Stimulated activated CD8-positive, alpha-beta memory T cell treated with anti-CD3 and anti-CD28 coated beads, Interleukin-2, amount 100 ng/mL, for 1 hour (primary cell): ENCODE measurements at places on chromosomes 5 and 9.

GRCh38 chr5:61162832-61163567 is 732 bp upstream of the SMIM15 start:
- no peak for DNase-seq

GRCh38 chr5:73459366-73459765 is 10.8 kb upstream of the FOXD1 start:
- DNase-seq, result no peak

GRCh38 chr5:142663246-142663645 is 22.6 kb downstream of the FGF1 start:
- DNase-seq, result no peak

GRCh38 chr5:132962429-132963021 is 909 bp downstream of the AFF4 start:
- DNase-seq, result no peak

DNA sequence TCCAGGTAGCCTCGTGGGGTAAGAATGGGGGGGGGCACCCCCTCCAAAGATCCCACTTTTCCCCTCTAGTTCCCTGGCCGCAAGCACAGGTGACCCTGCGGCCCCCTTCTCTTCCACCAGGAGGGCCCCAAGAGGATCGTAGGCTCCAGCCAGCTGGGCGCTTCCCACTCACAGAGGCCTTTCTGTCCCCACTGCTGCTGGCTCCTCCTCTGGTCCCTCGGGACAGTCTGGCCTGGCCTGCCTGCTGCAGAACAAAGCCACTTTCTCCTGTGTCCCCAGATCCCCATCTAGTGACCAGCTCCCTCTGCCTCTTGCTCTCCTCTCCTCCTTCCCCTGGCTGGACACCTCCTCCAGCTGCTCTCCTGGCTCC is 534 bp upstream of the SAPCD2 start:
- DNase-seq, result no peak

DNA sequence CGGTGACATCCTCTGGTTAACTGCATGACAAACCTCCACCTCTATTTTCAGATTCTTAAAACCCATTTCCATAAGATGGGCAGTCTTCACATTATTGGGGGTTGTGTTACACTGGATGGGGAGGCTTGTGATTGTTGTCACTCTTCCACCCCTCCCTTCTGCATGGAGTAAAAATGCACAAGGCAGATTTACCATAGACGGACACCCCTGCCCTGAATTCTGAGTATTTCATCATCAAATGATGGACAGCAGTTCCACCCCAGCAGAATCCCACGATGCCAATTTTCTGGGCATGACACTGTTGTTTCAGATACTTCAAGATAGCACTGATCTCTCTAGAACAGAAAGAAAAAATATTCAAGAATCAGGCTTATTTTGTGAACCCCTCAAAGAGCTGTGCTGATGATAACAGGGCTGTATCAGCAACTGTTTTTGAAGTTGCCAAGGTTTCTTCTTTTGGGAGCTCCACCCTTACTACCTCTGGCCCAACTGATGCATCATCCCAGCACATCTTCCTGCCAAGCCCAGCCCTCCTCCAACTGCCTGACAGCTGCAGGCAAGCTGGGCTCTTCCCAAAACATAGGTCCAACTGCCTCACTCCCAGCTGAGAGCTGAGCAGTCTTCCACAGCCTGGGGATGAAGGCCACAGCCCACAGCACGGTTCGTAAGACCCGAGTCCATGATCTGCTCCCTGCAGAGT is 21.4 kb downstream of the CMBL start:
- DNase-seq, result no peak

GRCh38 chr5:177428574-177429217 is 2.2 kb downstream of the GRK6 start:
- no peak for DNase-seq

GRCh38 chr5:69300537-69301203 is 31.9 kb downstream of the CCDC125 start:
- DNase-seq, result no peak

DNA sequence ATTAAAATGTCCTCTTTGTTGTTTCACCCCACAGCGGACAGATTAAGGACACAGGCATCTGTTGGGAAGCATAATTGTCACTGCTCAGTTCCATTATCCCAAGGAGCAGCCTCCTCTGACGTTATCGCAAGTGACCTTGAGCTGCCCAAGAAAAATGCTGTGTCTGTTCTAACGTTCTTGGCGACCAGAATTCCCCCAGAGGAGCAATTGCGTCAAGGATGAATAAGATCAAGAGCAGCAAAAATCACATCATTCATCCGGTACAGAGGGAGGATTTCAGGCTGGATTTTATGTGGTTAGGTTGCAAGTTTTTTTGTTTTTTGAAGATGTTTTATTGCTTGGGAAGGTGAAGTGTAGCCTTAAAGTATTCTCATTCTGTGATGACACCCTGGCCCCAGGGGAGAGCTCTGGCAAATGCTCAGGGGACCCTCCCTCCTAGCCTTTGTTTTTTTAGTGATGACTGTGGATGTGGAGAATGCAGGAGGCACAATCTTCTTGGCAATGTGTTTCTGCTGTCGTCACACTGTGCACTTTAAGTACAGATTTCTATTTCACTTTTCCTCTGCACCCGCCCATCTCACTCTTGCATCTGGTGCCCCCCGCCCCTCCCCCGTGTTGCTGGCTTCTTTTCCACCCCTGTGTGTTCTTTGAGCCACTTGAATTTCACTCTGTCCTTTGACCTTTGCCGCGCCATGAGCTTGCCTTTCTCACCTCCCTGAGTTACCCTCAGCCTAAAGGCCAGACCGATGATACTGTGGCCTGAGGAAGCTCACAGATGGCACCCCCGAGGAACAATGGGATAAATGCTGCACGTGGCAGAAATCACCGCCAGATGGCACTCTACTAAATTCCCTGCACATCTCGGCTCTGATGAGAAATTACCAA is 308.5 kb downstream of the RAB3C start:
- peak; percentile 43 for DNase-seq

DNA sequence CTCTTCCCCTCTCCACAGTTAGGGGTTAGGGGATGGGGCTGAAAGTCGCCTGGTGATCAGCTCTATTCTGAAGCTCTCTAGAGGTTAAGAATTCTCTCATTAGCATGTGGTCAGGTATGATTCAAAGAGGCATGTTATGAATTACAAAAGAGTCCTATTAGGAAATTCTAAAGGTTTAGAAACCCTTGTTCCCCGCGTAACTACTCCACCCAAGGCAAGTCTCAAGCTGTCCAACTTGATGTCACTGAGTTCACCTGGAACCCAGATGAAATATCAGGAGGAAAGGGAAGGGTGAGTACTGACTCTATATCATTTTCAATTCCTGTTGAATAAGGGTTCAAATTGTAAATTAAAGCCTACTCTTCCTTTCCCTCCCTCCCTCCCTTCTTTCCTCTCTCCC is 18.1 kb upstream of the RNF145 start:
- DNase-seq, result no peak

GRCh38 chr9:124216474-124217176 is 41.1 kb upstream of the NEK6 start:
- no peak for DNase-seq

DNA sequence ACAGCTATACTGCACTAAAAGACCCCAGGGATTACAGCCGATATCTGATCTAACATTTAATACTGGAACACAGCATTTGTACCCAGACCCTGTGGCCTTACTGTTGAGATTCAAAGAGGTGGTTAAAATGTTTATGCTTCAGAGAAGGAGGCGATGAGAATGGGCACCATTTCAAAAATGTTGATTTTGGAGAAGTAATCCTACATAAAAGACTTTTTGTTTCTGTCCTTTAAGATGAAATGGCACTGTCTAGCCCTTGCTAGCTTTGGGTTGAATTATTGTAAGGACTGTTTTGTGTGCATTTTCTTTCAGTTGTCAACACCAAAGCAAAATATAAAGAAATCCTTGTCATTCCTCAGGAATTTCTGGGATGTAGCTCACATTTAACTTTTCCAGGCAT is 288.5 kb upstream of the ANKH start:
- DNase-seq, result no peak

DNA sequence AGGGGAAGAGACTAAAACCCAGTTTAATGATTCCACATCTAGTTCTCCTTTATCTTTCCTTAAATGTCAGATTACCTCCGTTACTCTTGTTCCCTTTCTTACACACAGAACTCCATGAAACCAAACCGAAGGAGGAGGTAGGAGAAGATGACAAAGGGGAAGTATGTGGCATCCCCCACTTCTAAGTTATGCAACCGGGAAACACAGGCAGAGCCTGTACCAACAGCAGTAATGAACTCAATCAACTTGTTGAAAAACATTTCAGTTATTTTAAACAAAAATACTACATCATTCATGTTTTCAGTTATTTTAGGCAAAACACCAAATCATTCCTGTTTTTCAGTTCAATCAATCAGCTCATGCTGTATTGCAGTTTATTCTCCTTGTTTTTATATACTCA is 101.8 kb downstream of the PCSK1 start:
- no peak for DNase-seq

- DNase-seq, result no peak
Observed at GRCh38 chr5:65263321-65263720, 218.4 kb downstream of the ADAMTS6 start.

DNA sequence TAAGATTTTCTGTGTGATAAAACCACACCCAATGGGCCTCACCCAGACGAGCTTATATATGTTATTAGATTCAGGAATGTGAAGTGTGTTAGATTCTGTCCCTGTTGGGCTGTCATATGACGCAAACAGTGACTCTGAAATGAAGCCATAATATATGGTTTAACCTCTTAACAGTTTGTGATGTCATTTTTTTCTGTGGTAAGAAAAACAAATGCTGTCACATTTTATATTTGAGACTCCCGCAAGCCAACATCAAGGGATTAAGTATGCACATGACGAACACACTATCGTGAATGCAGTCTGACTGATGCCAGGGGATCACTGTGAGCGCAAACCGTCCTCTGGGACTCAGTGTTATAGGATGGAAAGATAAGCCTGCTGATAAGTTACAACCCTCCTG is 321.7 kb downstream of the SH3GL2 start:
- no peak for DNase-seq

GRCh38 chr9:126093771-126094170 is 232.9 kb upstream of the MVB12B start:
- no peak for DNase-seq

DNA sequence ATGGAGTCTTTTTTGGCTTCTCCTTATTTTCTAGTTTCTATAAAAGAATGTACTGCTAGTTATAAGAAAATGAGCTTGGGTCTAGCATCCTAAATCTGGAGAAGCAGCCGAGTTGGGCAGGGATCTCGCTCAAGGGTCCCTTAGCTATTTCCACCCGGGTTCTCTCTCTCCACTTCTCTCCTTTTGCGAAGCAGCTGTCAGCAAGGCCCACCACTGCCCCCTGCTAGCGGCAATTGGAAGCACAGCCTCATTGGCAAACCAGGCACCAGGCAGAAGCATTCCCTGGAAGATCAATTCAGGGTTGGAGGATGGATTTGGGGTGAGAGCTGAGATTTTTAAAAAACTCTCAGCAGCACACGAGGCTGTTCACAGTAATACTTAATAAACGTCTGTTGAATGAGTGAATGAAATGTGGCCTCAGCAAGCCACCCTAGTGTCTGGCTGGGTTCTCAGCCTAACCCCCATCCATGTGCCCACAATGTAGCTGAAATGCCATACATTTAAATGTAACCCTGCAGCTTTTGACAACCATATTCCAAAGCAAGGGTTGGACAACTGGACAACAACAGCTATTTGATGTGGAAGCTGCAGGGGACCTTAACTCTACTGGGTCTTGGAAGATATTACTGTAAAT is 34.6 kb upstream of the TNIP1 start:
- DNase-seq, result peak; percentile 49

DNA sequence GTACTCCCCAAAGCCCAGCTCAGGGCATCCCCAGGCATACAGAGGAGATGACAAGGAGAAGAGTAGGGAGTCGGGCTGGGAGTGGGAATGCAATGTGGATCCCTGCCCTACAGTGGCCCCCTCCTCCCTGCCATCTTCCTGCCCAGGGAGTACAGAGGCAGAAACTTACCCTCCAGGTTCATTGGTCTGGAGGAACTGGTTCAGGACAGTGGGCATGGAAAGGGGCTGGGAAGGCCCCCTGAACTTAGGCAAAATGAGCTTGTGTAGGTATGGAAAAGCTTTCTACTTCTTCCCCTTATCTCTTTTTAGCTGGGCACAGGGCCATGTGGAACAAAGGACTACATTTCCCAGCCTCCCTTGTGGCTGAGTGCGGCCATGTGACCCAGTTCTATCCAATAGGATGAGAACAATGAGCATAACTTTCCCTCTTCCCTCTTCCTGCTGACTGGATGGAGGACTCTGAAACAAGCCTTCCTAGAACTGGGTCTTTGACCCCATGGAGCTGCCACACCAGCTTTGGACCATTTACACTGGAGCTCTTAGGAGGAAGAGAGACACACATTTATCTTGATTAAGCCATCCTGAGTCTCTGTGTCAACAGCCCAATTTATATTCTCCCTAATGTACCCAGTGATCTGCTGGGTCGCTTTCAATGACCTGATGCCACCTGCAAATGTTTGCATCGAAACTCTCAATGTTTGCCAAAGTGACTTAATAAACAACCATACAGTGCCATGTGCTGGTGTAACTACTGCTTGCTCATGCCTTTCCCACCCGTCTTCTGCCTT is 25.0 kb upstream of the HMCN2 start:
- no peak for DNase-seq

GRCh38 chr9:121613009-121613752 is 38.3 kb upstream of the DAB2IP start:
- DNase-seq, result no peak

DNA sequence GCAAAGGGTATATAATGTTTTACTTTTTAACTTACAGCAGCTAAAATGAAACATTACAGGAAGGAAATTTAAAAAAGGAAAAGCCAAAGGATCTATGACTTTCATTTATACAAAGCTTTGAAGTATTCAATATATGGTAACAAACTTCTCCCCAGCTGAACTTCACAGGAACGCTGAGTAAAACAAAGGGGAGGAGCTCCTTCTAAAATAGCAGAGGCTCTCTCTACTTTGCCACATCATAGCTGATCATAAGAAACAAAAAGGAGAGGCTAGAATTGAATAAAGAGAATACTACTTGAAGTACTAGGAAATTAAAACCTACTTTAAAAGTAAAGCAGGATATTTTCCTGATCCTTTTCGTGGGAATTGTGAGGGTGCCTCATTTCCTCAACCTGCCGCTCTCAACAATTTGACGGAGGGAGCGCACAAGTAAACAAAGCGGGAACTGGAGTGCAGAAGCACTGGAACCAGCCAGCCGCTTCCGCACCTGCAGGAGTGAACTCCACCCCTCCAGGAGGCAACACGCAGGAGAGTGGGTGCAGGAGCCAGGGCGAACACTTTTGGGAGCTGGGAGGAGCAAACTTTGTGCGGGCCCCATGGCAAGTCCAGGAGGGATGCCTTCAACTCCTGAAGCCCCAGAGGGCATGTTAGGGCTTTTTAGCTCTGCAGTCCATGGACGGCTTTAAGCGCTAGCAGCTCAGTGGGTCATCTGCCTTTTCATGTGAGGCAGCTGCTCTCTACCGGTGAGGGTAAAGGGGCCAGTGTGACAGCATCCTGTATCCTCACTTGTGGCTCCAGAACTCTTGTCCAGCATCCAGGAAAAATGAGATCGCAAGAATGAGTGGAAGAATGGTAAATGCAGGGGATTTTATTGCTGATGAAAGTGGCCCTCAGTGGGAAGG is 757.4 kb downstream of the PTPRD start:
- no peak for DNase-seq

DNA sequence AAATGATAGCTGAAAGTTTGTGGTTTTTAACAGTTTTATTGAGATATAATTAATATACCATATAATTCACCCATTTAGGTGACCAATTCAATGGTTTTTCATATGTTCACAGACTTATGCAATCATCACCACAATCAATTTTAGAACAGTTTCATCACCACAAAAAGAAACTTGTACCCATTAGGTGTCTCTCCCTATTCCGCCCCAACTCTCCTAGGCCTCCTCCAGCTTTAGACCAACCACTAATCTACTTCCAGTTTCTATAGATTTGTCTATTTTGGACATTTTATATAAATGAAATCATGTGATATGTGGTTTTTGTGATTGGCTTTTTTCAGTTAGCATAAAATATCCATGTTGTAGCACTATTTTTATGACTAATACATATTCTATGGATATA is 38.6 kb downstream of the YTHDC2 start:
- no peak for DNase-seq
